ENCODE measurements at places on chromosomes 7 and 10.

DNA sequence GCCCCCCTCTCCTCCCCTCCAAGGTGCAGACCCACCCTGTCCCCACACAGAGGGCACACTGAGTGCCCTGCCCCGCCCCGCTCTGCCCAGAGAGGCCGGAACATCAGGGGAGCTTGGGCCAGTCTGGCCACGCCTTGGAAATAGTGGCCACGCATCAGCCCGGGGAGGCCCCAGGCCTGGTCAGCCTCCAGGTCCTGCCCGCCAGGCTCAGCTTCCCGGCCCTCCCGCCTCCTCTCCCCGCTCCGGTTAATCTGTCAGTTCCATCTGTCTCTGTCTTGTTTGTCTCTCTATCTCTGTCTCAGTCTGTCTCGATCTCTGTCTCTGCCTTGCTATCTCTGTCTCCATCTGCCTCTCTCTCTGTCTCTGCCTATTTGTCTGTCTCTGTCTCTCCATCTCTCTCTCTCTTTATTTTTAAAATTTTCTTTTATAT, 28.9 kb upstream of the TNRC18 start:
- DNase-seq, result no peak

DNA sequence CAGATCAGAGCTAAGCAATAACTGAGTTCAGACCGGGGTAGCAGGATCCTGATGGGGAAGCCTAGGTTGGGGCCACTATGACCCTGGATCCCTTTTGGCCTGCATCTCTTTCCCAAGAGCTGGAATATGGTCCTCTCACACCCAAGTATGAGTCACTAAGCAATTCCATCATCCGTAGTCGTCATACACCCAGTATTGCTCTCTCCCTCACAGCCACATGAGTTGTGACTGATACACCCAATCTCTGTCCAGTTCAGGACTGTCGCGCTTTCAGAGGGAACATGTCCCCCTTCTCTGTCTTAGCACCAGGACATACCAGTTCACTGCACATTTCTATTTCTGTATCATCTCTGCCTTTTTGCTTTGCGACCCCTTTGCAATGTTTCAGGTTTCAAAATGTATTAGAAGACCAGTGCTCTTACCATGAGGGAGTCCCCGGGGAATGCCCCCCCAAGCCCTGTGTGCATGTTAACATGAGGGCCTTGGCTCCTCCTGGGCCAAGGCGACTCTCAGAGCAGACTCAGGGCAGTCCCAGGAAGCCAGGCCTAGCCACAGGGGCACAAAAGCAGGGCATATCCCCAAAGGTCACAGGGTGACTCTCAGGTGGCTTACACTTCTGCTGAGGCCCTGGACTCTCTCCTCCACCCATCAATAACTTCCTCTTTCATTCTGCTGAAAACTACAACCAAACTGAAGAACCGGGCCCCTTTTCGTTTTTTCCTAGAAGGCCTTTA, 75.3 kb upstream of the SAMD8 start:
- DNase-seq, result no peak

GRCh38 chr7:117871778-117872538, 1.3 kb downstream of the CTTNBP2 start:
- DNase-seq, result no peak

- no peak for DNase-seq
Observed at GRCh38 chr7:96397936-96398598, 76.2 kb upstream of the SLC25A13 start.

- peak; percentile 42 for DNase-seq
Observed at GRCh38 chr7:24786941-24787340, 29.7 kb upstream of the GSDME start.

- DNase-seq, result no peak
Observed at GRCh38 chr10:11447586-11447985, 163.9 kb downstream of the USP6NL start.

DNA sequence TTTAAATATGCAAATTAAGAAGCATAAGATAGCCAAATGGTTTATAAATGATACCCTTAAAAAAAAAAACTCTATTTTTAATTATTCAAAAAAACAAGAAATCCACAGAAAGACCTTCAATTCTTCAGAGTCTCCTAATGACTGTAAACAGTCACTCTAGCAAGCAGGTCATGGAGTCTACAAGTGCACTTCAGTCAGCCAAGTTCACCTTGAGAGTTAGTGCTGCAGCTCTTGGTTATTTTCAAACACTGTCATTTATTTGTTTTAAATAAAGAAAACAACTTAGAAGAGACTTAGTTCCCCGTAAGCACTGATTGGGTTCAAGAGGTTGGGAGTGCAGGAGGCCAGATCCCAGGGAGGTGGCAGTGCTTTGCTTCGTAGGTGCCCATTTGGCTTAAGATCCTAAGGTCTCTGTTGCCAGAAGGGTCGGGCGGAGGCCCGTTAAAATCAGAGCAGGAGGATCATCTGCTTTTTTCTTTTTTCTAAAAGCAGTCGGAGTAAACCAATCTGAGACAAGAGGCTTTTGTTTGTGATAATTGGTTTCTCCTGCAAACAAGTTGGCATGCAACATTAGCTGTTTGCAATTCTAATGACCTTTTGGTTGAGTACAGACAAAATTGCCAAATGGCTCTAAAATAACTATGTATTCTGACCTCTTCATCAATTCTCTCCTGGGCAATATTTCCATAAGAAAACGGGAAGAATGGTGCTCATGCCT, 86.4 kb upstream of the ELMO1 start:
- no peak for DNase-seq

DNA sequence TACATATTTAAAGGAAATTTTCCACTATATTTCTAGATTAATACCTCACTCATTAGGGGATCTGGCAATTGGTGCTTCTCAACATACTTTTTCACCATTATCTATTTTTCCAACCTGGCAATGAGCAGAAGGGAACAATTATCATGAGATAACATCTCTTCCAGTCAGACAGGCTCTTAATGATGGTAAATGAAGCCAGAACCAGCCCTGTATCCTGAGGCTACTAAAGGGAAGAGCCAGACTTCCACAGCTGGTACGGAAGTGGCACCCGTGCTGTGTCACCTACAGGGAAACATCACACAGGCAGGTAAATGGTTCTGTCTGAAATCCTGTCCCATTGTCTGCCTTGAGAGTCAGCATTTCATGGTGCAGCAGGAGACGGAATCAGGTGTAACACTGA, 75.9 kb downstream of the ELMO1 start:
- DNase-seq, result no peak

GRCh38 chr7:65371468-65371867, 2.2 kb upstream of the ZNF92 start:
- no peak for DNase-seq

- DNase-seq, result peak; percentile 24
Observed at GRCh38 chr7:90613088-90613498, 17.0 kb downstream of the CDK14 start.

DNA sequence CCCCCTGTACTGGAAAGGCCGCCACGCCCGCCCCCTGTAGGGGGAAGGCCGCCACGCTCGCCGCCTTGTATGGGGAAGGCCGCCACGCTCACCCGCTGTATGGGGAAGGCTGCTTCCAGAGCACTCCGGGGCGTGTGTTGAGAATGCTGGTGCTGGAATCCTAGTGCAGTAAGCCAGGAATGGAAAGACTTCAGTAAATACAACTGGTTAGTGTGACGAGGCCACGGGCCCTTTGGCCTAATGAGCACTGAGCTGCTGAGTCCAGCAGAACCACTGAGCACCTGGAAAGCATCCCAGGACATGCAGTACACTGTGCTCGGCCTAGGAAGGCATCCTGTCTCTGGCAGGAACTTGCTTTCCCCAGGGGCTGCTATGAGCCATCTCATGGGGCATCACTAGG, 398.9 kb downstream of the PTPRN2 start:
- no peak for DNase-seq

DNA sequence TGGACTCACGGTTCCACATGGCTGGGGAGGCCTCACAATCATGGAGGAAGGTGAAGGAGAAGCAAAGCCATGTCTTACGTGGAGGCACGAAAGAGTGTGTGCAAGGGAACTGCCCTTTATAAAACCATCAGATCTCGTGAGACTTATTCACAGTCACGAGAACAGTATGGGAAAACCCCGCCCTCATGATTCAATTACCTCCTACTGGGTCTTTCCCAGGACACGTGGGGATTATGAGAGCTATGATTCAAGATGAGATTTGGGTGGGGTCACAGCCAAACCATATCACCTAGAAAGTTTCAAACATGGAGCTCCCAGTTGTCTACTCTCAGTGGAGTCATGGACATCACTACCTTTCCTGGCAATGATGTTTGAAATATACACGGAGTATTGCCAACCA, 49.6 kb downstream of the CYCS start:
- peak; percentile 55 for DNase-seq

DNA sequence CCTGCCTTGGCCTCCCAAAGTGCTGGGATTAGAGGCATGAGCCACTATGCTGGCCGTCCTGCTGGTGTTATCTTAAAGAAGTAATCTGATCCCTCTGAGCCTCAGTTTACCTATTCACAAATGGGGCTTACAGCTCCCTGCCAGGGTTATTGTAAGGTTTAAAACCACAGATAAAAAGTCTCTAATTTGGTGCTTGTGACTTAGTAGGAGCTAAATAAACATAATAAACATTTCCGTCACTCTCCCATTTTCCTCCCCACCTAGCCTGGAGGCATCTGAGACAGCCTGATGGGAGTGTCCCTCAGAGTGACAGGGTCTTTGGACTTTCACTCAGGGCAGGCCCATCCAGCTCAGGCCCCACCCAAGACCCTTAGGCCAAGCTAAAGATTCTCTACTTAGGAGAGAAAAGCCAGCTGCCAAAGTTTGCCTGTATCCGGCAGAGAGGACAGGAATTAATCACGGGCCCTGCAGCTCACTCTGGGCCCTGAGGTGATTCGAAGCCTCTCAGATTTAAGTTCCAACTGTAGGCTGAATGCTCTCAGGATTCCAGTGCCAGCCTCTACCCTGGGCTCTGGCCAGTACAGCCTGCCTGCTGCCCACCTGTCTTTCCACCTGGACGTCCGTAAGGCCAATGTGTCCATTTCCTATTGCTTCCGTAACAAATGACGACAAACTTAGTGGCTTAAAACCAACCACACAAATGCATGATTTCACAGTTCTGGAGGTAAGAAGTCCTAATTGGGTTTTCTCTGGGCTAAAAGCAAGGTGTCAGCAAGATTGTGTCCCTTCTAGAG, 21.8 kb upstream of the DUSP5 start:
- DNase-seq, result no peak

- peak; percentile 61 for DNase-seq
Observed at GRCh38 chr10:12412666-12413368, 63.5 kb downstream of the CAMK1D start.

DNA sequence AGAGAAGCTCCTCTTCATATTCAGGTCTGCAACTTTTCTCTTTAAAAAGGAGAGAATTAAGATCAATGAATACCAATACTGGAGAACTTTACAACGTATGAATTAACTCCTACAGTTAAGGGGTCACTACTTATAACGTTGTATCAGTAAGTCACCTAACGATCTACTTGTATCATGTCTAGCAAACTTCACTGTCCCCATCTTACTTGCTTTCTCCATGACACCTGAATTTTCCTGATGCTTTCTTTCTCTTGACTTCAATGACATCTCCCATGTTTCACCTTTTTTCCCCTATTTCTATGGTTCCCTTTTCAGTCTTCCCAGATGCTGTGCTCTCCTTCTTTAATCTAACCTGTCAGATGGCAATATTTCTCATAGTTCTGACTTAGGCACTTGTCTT, 19.6 kb downstream of the NAMPT start:
- no peak for DNase-seq

GRCh38 chr7:98049034-98049433, 57.6 kb upstream of the LMTK2 start:
- no peak for DNase-seq

GRCh38 chr10:128058106-128058749, 68.0 kb downstream of the MKI67 start:
- no peak for DNase-seq

DNA sequence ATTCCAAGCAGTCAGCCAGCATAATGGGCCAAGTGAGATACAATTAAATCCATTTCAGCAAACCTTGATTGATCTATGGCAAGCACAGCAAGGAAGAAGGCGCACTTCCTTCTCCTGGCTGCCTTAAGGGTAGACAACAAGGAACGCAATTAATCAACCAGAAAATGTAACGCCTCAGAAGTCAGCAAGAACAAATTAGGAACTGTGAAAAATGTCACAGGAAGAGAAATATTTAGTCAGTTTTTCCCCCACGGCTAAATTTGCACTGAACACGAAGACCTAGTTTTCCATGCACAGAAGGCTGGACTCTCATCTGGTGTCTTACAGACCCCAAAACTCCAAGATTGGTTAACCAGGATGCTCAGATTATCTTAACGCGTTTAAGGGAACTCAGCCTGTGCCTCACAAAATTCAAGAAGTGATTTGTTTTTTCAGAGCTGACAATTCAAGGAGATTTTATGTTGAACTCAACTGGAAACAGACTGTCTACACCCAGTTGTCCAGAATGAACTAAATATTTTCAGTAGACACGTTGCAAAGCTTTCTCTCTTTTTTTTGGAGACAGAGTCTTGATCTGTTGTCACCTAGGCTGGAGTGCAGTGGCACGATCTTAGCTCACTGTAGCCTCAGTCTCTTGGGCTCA, 14.2 kb downstream of the SNX8 start:
- DNase-seq, result no peak

- no peak for DNase-seq
Observed at GRCh38 chr10:24843256-24843655, 109.2 kb downstream of the PRTFDC1 start.

Data from stimulated activated CD4-positive, alpha-beta T cell treated with anti-CD3 and anti-CD28 coated beads, Interleukin-1b, Interleukin-23, amount 100 ng/mL, for 48 hours (primary cell).